ENCODE measurements at places on chromosomes 7 and 10.

- no peak for DNase-seq
These were observed 17.6 kb downstream of the SLC35B4 start for GRCh38 chr7:134298902-134299683.

- DNase-seq = no peak
These were observed 24.4 kb downstream of the GSDME start for GRCh38 chr7:24732646-24733413.

GRCh38 chr10:71771821-71772617 lies 1.3 kb downstream of the VSIR start:
- DNase-seq = peak; percentile 55

DNA sequence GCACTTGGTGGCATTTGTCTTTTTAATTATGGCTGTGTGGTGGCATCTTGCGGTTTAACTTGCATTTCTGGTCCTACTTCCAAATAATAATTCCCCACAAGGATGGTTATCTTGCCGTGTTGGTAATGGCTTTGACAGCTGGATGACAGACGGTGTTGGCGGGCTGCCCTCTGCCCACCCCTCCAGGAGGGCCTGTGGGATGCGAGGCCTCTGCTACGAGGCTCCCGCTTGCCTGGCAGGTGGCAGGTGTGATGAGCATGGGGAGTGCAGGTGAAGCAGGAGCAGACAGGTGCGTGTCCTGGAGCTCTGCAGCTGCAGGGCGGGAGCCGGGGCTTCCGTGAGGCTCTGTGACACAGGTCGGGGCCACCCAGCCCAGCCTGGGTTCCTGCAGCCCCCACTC lies 11.8 kb downstream of the INPP5A start:
- no peak for DNase-seq

DNA sequence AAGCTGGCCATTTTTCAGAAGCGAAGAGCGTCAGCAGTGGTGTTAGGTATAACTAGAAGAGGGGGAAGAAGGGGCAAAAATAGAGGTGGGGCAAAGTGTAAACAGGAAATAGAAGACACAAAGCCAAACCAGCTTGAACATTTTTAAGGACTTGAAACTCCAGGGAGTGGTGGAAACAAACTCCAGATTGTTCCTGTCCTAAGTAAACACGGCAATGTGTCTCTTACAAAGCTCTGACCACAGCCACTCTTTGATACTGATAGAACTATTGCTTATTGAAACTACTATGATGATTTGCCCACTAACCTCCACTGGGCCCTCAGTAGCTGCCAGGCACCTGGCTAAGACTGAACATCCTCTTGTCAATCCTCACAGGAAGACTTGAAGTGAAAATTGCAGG lies 20.8 kb upstream of the CDH23 start:
- no peak for DNase-seq

GRCh38 chr7:124246262-124246863 lies 213.5 kb upstream of the TMEM229A start:
- DNase-seq = no peak

DNA sequence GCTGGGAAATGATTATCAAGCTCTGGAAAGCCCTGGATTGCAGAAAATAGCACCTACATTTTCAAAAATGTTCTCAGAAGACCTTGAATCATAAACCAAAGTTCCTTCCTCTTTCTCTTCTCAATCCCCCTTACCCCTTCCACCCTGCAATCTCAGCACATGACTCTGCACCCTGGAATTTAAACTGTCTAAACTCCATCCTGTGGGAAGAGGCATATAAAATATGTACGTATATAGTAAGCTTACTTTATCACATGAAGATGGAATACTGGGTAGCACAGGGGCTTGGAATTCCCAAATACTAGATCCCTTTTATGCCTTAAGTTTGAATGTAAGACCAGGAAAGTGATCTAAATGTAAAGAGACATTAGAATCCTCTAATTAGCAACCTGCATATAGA lies 7.7 kb downstream of the AGMO start:
- no peak for DNase-seq
